ENCODE measurements at places on chromosomes 6 and 20.

- DNase-seq: no peak
These were observed 4.3 kb upstream of the ADGB start for GRCh38 chr6:146594495-146594894.

- DNase-seq: no peak
These were observed 414.1 kb downstream of the CDH26 start for GRCh38 chr20:60372275-60372674.

DNA sequence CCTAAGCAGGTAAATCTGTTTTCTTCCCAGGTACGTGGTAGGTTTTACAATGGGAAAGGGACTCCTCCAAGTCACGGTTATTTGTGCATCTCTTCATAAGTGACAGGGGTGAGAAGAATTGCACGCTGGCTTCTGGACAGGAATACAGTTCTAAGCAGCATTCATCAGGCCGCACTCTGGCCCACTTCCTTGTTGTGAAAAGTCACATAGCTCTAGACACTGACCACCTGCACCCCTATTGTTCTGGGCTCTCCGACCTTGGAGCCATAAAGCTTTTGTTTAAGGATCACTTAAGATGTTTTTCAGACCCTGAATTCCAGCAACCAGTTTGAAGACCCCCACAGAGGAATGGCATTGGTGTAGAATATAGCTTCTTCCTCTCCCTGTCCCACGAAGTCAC, 31.4 kb downstream of the RAMACL start:
- no peak for DNase-seq

DNA sequence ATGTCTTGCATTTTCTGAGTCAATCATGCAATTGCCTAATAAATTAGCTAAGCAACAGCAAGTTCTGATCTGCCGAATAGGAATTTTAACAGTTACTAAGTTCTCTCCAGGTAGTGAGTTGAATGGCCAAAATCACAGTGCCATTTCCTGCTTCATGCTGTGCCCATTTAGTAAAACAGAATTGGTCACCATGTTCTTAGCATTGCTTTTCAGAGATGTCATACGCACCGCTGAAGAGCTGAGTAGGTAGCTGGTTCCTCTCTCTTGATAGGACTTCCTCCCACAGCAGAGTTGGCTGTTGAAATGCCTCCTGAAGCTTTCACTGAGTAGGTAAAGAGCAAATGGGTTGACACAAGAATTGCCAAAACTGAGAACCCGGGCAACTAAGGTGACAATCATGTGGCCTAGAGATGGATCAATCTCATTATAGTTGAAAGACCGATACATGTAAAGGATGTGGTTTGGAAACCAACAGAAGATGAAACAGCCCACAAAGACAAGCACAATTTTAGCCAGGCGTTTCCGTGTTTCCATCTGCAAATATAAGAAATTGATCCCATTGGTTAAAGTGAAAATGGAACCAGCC, 57.1 kb upstream of the GJE1 start:
- DNase-seq: no peak

DNA sequence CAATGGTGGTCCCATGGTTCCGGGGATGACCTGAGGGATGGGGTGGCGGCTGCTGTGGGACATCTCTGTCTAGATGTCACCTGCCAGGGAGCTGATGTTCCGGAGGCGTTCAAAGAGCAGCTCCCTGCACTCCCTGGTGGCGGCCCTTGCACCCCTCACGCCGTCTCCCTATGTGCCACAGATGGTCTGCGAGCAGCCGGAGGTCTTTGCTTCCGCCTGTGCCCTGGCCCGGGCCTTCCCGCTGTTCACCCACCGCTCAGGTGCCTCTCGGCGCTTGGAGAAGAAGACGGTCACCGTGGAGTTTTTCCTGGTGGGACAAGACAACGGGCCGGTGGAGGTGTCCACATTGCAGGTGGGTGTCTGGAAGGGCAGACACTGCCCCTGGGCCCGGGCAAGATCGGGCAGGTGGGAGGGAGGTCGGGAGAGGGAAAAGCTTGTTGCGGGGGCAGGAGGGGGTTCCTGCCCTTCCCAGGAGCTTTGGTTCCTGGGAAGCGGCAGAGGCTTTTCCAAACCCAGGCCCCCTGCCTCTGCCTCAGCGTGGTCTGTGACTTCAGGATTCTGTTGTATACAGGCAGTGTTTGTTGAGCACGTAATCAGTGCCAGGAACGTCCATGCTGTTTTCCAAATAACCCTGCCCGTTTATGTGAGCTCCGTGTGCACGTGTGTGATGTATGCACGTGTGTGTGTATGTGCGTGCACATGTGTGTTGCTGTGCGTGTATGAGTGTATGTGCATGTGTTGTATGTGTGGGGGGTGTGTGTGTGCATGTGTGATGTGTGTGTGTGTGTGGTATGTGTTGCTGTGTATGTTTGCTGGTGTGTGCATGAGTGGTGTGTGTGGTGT, 1.9 kb downstream of the NPEPL1 start:
- DNase-seq: no peak

Data from stimulated activated CD4-positive, alpha-beta T cell treated with anti-CD3 and anti-CD28 coated beads, Interleukin-4, amount 100 ng/mL, for 4 hours (primary cell).